HT-29 (cell line): ENCODE measurements at places on chromosomes 6 and 20.
A peak's percentile ranks its signal among the peaks of the same experiment; 100 is the strongest.

DNA sequence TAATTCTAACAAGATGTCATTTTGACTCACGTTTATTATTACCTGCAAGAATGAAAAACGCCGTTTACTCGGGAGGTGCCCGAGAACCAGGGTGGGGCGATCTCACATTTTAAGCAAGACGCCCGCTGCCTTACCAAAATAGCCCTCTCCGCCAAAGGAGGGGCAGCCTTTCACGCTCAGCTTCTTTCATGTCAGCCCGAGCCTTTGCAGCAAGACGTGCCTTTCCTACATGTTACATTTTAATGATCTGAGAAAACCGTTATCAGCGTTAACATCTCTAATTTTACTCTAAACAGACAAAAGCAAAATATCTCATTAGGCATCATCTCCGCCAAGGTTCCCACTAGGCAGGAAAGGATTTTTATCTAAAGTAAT, 2.0 kb downstream of the BACH2 start:
- no peak for DNase-seq

GRCh38 chr20:56222201-56222600, 26.3 kb upstream of the MC3R start:
- DNase-seq, result no peak

GRCh38 chr6:13846841-13847240, 32.5 kb upstream of the MCUR1 start:
- DNase-seq, result no peak

DNA sequence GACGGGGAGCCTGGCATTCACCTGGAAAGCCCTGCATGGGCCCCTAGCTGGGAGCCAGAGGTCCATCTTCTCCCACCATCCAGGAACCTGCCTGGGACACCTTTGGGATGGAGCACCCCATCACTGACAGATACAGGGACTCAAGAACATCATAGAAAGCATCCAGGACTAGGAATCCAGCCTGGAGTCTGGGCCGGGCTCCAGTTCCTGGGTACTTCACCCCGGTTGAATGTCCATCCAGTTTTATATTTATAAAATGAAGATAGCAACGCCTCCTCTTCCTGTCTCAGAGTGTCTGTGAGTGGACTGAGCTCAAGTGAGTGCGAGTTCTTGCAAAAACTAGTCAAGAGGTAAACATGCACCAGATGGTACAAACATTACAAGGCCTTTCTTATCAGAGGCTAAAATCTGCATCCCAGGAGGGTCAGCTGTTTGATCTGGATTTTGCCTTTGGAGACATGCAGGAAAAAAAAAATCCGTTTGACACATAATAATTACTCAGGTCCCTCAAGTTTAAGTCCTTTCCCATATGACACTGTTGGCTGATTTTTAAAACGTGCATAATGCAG, 27.4 kb downstream of the ZC3H12D start:
- DNase-seq, result no peak

DNA sequence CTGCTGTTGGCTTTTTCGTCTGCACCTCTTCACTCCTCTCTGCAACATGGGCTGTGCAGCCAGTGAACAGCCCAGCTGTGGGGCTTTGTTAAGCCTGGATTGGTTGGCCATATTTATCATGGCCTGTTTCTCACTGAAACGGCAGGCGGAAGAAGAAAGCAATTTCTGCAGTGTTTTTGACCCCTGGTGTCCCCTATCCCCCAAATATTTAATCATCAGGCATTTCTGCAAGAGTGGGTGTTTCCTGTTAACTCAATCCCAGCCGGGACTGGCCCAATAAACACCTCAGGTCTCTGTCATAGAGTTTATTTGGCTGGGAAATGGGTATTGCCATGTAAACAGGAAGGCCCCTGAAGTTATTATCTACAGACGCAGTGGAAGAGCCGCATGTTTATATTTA, 174.8 kb upstream of the SUPT3H start:
- no peak for DNase-seq

DNA sequence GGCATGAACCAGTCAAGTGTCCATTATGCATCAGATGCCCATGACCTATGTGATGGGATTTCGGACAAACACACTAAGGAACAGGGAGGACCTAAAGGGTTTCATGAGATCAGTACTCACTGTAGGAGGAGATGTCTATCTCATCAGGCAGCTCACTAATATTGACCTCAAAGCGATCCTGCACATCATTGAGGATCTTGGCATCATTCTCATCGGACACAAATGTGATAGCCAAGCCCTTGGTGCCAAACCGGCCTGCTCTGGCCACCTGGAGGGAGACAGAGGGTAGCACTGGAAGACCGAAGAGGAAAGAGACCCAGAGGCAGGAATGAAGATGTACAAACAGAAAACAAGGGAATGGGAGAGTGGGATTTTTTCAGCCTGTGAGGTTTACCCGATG, 1.9 kb downstream of the MCCD1 start:
- no peak for DNase-seq

DNA sequence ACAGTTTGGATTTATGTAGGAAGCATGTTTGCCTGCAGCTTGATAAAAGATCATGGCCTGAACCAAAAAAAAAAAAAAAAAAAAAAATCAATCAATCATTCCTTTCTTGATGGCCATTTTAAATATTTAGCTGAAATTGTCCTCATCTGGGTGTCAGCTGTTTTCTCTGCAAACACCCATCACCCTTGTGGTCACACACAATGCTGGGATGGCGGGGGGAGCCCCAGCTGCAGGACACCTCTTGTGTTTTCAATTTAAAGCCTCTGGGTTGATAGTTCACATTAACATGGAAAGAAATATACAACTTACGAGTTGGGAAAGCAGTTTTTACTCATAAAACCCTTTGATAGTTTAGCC, 160.4 kb downstream of the ZFP64 start:
- no peak for DNase-seq

GRCh38 chr6:42260972-42261371, 43.3 kb upstream of the MRPS10 start:
- DNase-seq, result no peak

DNA sequence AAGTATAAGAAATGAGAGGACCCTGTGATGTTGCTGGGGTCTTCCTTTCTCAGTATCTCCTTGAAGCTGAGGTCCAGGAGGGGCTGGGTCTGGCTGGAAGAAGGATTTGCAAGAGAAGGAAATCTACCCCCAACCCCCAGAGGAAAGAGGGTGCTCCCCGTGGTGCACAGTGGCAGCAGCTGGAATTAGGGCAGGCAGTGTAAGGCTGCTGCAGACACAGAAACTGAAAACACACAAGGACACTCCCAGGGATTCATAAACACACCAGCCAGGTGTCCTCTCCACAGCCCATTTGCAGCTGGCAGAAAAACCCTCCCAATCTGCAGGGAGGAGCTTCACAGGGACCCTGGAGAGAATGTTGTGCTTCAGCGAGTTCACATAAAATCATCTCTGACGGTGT, 297.2 kb downstream of the CDH26 start:
- DNase-seq, result no peak

DNA sequence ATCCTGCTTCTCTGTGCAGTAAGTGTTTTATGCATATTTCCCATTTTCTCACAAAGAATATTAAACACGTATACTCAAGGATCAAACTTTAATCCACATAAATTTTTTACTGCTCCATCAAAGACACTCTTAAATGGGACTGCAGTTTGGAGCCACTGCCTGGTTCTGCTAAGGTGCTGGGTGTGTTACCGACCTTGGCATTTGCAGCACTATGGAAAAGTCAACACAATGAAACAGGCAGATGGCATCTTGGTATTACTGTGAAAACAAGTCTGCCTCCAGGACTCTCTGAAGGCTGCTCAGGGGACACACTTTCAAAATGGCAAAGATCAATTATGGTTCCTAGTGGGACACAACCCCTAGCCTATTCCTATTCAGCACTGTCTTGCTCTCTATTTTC, 17.3 kb upstream of the HLA-G start:
- no peak for DNase-seq

DNA sequence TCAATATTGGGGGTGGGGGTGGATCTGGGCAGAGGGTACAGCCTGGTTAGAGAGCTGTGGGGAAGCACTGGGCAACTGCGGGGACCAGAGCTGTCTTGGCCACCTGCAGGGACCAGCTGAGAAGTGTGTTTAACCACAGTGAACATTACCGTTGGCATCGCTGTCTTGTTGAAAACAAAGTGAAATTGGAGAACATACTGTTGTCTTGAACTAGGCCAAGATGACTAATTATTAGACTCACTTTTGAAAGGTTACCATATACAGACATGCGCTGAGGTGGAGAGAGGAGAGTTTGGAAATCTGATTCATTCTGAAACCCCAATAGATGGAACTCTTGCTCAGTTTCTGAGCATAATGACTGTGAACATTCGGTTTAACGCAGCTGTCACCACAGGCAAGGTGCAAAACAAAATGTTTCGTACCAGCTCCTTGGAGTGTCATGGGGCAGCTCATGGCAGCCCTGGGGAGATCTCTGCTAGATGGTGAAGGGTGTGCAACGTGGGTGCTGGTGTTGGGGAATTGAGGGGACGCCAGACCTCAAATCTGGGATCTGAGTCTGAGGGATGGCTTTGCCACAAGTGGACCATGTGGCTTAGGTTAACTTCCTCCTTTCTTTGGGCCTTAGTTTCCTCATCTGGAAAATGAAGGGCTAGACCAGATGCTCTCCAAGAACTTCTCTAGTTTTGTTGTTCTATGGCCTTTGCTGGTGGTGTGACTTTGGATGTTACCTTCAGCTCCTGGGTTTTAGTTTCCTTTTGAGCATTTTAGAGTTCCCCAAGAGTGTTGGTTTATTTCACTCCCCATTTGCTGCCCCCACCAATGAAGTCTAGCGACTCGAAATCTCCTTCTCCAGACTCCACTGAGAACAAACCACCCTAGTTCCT, 24.6 kb upstream of the GTSF1L start:
- DNase-seq, result no peak

GRCh38 chr20:12660918-12661317, 347.9 kb upstream of the SPTLC3 start:
- DNase-seq, result no peak

GRCh38 chr6:52552278-52552643, 24.6 kb downstream of the TRAM2 start:
- no peak for DNase-seq

GRCh38 chr6:64064919-64065318, 429.3 kb downstream of the PHF3 start:
- no peak for DNase-seq

DNA sequence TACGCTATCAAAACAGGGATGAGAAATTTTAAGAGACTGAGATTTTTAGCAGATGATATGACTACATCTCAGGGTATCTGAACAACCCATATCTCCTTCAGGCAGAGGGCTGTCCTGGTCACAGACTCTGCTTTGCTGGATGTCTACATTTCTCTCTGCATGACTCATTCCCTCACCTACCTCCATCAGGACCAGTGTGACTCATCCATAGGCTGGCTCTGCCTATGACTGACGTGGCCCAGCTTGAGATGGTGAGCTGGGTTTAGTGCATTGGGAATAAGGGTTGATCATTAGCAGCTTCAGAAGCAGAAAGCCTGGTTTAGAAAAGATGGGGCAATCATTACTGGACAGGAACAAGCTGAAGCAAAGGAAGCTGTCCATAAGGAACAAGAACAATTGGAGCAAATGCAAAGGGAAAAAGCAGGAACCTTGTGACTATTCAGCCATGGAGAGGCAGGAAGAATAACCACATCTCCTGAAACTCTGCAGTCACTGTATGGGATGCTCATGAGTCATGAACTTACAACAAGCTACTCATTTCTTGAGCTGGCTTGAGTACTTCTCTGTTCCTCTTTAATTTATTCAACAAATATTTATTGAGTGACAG, 86.4 kb upstream of the CBLN4 start:
- DNase-seq, result peak; percentile 29

- DNase-seq, result no peak
These were observed 34.1 kb upstream of the PDE10A start for GRCh38 chr6:165697171-165697570.

DNA sequence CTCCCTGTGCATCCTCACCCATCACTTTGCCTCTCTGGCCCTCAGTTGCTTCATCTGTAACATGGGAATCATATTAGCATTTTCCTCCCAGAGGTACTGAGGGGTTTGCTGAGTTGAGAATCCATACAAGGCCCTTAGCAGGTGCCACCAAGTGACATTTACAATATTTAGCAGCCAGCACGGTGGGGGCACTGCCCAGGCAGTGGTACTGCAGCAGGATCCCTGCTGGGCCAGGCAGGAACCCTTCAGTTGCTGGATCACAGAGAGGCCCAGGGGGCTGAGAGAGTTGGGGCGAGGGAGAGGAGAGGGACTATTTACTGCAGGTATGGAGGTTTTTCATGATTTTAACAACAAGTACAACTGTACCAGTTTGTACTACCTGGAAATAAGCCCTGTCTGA, 65.9 kb downstream of the CDH22 start:
- DNase-seq, result no peak

- peak; percentile 87 for DNase-seq
These were observed 45.8 kb downstream of the FOXP4 start for GRCh38 chr6:41591859-41592502.

DNA sequence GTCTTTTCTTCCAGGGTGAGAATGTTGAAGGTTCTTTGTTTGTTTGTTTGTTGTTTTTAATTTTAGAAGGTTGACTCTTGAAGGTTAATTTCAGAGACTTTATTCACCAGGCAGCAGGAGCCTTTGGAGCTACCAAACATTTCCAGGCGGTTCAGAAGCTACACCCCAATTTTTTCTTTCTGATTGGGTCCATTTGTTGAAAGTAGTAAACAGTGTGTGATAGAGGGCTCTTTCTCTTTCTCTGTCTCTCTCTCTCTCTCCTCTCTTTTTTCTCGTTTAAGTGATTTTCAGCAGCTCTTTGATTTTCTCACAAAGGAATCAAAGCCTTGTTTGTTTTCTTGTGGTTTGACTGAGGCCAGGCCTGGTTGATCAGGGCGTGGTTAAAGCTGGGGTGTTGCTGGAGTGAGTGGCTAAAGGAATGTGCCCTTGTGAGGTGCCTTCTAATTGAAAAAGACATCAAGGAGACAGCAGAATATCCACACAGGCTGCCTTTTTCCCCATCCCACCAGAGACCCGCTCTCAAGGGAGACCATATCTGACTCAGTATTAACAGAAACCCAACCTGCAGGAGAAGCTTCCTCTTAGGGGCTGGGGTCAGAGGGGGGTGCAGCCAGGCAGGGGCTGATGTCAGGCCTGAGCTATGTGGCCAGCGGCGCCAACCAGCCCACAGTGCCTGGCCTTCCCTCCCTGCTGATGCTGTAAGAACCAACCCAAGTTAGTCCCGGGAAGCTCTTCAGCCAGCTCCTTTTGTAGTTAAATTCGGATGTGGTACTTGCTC, 40.4 kb upstream of the NAA20 start:
- DNase-seq, result peak; percentile 77

GRCh38 chr20:11522366-11522741, 395.3 kb upstream of the BTBD3 start:
- no peak for DNase-seq

GRCh38 chr20:38952153-38952552, 10.0 kb upstream of the DHX35 start:
- no peak for DNase-seq

- no peak for DNase-seq
These were observed 21.5 kb downstream of the LAMA4 start for GRCh38 chr6:112232845-112233256.

DNA sequence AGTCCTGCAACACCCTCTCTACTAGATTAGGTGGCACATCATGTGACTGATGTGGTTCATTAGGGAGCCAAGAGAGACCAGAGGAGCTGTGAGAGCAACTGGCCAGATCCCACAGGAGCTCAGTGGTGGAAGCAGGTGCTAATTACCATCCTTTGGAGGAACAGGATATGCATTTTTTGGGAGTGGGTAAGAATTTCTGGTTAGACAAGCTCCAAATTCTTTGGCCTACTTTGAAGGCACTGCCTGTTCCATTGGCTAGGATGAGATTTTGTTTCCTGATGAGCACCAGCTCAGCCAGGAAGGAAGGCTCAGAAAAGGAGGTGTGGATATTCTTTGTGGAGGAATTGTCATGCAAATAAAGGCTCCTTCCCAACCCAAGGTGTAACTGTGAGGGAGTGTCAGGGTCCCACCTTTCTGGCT, 130.3 kb upstream of the BMP2 start:
- no peak for DNase-seq

- DNase-seq, result peak; percentile 91
These were observed 54.1 kb downstream of the FGD2 start for GRCh38 chr6:37059344-37060194.
